Brain (organoid and tissue), 16 donors: ENCODE measurements at places on chromosomes 6 and 20.

- DNase-seq = no peak
These were observed 118.4 kb downstream of the MRPL14 start for GRCh38 chr6:44008821-44009370.

- peak; percentile 86 for DNase-seq
These were observed 20.0 kb upstream of the NFATC2 start for GRCh38 chr20:51562332-51563173.

DNA sequence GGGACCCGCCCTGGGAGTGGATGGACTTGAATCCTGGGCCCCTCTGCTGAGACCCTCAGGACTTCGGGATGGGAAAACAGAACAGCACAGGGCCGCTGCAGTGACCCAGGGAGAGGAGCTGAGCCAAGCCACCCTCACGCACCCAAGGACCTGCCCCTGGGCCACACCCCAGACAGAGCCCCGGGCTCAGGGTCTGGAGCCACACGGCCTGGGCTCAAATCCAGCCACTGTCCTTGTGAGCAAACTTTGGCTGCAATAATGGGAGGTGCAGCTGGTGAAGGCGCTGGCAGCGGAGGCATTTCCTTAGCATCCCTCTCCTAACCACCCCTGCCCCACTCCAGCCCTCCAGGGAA, 207.7 kb downstream of the PREX1 start:
- no peak for DNase-seq

GRCh38 chr6:14545496-14545895, 427.9 kb downstream of the CD83 start:
- no peak for DNase-seq

DNA sequence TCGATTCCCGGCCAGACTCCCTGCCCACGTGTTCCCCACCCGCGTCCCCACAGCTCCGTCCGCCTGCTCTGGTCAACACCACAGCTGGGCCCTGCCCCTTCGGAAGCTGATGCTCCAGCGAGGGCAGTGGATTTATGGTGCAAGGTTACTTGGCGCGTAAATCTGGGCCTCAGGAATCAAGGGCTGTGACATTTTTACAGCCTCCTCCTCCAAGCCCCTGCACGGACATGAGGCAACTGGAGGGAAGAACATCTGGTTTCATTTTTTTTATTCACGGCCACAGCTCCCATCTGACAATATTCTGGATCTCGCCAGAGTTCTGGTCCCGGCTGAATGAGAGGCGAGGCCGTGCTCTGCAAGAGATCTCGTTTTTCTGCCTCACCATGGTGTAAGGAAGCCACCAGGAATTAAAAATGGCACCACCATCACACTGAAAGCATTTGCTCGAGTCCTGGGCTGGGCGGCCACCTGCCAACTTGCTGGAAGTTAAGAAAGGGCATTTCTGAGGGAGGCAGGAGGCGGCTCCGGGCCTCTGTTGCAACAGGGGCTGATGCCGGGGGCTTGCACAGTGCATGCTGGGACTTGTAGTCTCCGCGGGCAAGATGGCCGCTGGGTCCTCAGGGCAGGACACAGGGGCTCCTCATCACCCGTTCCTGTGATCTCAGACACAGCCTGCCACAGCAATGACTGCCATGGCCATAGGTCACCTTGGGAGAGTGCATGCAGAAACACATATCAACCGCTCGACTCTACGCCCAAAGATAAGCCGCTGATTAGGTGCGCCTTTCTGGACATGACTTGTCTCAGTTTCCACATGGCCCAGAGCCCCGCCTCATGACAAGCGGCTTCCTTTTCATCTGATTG, 148.5 kb downstream of the LY86 start:
- no peak for DNase-seq
